ENCODE measurements at places on chromosomes 5 and 9. TPM values are rescaled to one million over a fixed set of nuclear protein-coding genes. Genes with fewer than 3 reads are reported as not detected.

DNAJC21 gene
- 26.7 TPM for total RNA-seq

NDUFS4 gene
- total RNA-seq = 108 TPM

HRH2 gene
- 0.48 TPM for total RNA-seq

MARCHF11 gene
- not detected for total RNA-seq

ADAMTS16 gene
- 1.1 TPM for total RNA-seq

OBP2B gene
- total RNA-seq = not detected

SPINK13 gene
- total RNA-seq = not detected

CDH10 gene
- total RNA-seq = 0.27 TPM

CCT5 gene
- 499 TPM for total RNA-seq

CCDC192 gene
- not detected for total RNA-seq

STING1 gene
- 0.85 TPM for total RNA-seq

LHX3 gene
- total RNA-seq = 0.07 TPM

SNAPC4 gene
- 11.4 TPM for total RNA-seq

ST8SIA4 gene
- total RNA-seq = 1.3 TPM
